Endodermal cell (in vitro differentiated cells): ENCODE measurements at places on chromosomes 4 and X. TPM values are rescaled to one million over a fixed set of nuclear protein-coding genes. Genes with fewer than 3 reads are reported as not detected.

GRCh38 chr4:25424539-25425228 is 47.6 kb downstream of the ANAPC4 start:
- H3K27me3 ChIP-seq, result no peaks in the 10 kb centered on the region
- no peaks in the 10 kb centered on the region for H3K4me1 ChIP-seq
- peaks cover 9% of the 10 kb centered on the region for H3K36me3 ChIP-seq
- no peak overlapping the region for H3K4me3 ChIP-seq
- no peak for DNase-seq
- no peak overlapping the region for H3K27ac ChIP-seq

The MAGEA2 gene
- 0.53 and 0.63 TPM in 2 replicates for total RNA-seq

The CLDN2 gene
- not detected in 2 replicates for total RNA-seq

DNA sequence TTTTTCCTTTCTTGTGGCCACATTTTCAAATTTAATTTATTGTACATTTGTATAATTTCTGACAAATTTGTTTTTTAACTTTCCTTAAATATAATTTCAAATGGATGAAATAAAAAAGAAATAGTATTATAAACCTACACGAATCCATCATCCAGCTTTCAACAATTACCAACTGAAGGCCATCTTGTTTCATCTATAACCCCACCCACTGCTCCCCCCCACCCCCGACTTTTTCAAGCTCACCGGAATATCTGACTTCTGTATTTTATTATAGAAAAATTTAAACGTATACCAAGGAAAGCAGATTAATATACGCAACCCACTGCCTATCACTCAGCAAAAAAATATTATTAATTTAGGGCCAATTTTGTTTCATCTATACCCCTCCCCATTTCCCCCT is 1.1 kb downstream of the MORF4L2 start:
- no peak overlapping the region for H3K27ac ChIP-seq
- H3K4me1 ChIP-seq, result no peaks in the 10 kb centered on the region
- peaks cover 43% of the 10 kb centered on the region for H3K36me3 ChIP-seq
- peak overlapping the region; percentile 98 for H3K4me3 ChIP-seq

GRCh38 chrX:150558424-150558823 is 10.0 kb upstream of the MTM1 start:
- H3K27ac ChIP-seq, result no peak overlapping the region
- no peak overlapping the region for H3K4me3 ChIP-seq
- H3K36me3 ChIP-seq, result no peaks in the 10 kb centered on the region
- no peaks in the 10 kb centered on the region for H3K27me3 ChIP-seq
- no peaks in the 10 kb centered on the region for H3K4me1 ChIP-seq

DNA sequence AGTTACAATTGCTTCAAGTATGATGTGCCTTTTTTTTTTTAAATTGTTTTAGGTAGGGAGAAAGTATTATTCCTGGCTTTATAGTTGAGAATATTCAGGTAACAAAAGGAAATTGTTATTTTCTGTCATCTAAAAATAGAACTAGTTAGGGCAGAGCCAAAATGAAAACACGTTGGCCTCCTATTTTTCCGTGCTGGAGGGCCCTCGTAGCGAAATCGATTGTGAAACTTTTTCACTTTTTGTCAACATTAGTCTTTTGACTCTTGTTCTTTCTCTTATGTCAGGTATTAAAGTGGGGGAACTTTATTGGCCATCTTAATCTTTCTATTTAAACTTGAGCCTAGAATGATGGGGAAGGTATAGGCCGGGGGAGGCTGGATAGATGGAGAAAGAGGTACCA is 104.9 kb downstream of the ARHGAP10 start:
- no peak overlapping the region for H3K4me3 ChIP-seq
- no peaks in the 10 kb centered on the region for H3K36me3 ChIP-seq
- H3K27ac ChIP-seq, result no peak overlapping the region

The HSFX4 gene
- total RNA-seq, result not detected in 2 replicates
